NCI-H1417 (cell line): ENCODE measurements at places on chromosomes 3 and 15.

DNA sequence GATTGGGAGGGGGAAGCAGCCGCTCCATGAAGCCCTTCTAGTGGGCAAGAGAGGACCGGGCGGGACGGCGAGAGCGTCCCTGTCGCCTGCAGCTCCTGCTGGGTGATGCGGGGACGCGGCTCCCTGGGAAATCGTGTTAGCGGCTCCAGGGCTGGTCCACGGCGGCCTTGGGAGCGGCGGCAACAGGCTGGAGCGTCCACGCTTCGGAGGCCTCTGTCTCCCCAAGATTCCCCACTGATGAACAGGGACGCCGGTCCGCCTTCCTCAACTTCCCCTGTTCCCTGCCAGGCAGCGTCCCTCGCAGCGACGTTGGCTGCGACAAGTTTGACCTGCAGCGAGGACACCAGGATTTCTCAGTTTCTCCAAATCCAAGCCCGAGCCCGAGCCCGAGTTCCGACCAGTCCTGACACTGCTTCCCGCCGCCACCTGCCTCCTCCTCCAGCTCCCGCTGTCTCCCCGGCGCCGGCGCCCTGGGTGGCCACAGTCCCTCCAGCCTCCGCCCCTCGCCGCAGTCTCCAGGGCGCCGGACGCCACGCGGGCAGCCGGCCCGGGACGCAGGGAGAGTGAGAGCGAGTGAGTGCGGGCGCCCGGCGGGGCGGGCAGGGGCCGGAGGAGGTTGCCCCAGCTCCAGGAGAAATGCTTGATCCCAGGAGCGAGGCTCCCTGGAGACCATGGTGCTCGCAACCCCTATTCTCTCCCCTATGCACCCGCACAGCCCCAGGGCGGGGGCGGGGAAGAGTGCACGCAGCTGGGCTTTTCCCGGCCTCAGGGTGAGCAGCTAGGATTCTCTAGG lies 78.1 kb upstream of the RNF7 start:
- DNase-seq = peak; percentile 94

DNA sequence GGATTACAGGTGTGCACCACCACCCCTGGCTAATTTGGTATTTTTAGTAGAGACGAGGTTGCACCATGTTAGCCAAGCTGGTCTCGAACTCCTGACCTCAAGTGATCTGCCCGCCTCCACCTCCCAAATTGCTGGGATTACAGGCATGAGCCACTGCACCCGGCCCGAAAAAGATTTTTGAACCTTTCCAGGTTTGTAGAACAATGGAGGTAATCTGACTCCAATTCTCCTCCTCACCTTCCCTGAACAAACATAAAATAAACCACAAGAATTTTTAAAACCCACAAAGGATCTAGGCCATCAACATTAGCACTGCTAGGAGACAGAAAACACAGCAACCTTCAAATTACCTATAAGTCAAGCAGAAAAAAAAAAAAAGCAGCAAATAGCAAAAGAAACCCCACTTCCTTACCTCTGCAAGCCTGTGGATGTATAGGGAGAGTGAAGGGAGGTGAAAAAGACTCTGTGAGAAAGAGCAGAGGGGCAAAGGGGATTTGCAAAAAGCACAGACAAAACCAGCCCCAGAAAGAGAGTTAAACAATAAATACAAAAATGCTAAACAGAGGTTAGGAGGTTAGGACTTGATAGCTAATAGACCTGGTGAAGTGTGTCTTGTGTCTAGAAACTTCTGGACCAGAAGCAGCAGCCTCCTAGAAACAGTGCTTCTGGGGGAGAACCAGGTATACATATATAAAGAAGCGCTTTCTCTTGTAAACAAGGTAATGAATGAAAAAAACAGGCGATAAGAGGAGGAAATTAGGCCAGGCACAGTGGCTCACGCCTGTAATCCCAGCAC lies 32.1 kb downstream of the TFDP2 start:
- no peak for DNase-seq

GRCh38 chr15:27418726-27419125 lies 447.7 kb downstream of the GABRG3 start:
- peak; percentile 83 for DNase-seq

- no peak for DNase-seq
These were observed 113.8 kb downstream of the ITPR1 start for GRCh38 chr3:4606911-4607310.

DNA sequence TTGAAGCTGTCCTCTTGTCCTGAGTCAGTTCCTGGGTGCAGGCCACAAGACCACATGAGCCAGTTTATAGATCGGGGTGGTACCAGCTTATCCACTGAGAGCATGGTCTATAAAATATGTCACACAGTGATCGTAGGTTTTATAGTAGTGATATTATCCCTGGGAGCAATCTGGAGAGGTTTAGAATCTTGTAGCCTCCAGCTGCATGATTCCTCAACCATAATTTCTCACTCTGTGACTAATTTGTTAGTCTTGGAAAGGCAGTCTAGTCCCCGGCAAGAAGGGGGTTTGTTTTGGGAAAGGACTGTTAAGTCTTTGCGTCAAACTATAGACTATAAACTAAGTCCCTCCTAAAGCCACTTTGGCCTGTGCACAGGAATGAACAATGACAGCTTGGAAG lies 693.0 kb upstream of the CADM2 start:
- DNase-seq = no peak
